Astrocyte (in vitro differentiated cells and primary cell): ENCODE measurements at places on chromosomes 2 and 18.

GRCh38 chr18:62437235-62438017, 85.4 kb upstream of the ZCCHC2 start:
- DNase-seq, result peak; percentile 39

DNA sequence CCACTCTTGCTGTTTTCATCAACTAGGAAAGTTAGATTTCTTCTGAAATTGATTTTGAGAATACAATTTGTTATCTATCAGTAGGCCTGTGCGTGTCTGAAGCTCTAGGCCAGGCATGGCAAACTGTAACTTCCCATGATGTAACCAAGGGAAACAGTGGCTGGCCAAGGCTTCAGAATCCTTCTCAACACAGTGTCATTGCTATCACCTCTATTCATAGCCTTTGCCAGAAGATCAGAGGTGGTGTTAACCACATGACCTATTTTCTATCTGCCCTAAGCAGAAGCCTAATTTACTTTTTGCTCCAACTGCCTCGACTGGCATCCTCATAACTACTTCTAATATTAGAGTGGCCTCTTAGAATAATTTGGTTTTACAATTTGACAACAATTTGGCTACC, 2.5 kb downstream of the ITGB6 start:
- no peak for DNase-seq

GRCh38 chr18:41326311-41326710, 628.7 kb upstream of the PIK3C3 start:
- DNase-seq, result peak; percentile 96

DNA sequence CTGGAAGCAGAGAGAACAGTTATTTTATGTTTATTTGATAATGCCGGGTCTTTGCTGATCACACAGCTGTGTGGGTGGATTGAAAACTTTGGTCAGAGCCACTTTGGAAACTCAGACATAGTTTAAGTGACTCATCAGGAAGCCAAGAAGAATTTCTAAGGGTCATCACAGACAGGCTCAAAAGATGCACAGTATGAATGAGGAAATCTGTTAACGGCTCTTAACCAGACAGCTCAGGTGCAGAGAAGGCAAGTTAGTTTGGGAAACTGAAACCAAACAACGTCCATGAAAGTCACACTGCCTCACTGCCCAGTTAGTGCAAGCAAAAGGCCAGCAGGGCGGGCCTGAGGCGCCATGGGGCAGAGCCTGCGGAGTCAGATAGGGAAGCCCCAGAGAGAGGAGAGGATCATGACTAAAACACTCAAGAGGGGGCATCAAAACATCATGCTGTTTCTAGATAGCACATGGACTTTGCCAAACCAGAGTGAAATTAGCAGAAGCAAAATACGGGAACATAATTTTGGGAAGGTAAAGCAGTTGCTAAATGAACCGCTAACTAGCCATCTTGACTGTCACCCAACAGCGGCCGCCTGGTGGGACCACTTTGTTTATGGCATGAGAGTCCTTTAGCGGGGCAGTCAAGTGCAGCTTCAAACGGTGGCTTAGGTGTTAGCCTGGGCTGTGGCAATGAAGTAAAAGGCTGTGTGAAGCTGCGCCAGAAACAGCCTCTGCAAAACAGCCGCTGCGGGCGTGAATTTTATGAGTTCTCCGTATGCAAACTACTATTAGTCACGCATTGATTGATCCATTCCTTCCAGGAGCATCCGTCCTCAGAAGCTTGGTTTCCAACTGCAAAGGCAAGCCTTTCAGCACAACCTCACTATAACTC, 101.2 kb downstream of the KCTD18 start:
- peak; percentile 95 for DNase-seq

GRCh38 chr2:222548992-222549391, 106.9 kb downstream of the FARSB start:
- peak; percentile 11 for DNase-seq

DNA sequence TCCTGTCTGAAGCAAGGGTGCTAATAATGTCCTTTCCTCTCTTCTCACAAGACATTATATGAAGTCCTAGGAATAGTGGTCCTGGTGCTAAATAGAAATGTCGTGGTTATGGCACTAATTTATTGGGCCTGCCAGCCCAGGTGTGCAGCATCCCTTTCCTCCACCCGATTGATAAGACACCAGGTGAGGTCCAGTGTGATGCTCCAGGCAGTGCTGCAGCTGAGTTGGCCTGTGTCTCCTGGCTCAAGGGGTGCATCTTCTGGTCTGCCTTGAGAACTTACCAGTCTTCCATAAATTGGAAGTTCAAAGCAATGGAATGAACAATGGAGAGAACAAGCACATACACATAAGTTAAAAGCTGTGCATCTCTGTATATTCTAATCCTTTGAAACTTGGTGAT, 26.9 kb downstream of the CRIM1 start:
- DNase-seq, result no peak

GRCh38 chr18:8984131-8984721, 118.3 kb upstream of the NDUFV2 start:
- no peak for DNase-seq

GRCh38 chr2:54750040-54750439, 26.6 kb downstream of the EML6 start:
- peak; percentile 17 for DNase-seq

- DNase-seq, result no peak
Observed at GRCh38 chr2:208369091-208369490, 37.5 kb upstream of the PTH2R start.

- no peak for DNase-seq
Observed at GRCh38 chr2:133247631-133248030, 320.6 kb downstream of the NCKAP5 start.

GRCh38 chr2:75800456-75800855, 89.7 kb upstream of the GCFC2 start:
- no peak for DNase-seq

GRCh38 chr2:137183206-137183898, 418.0 kb downstream of the THSD7B start:
- DNase-seq, result no peak

- no peak for DNase-seq
Observed at GRCh38 chr2:239640676-239641578, 240.1 kb upstream of the HDAC4 start.

DNA sequence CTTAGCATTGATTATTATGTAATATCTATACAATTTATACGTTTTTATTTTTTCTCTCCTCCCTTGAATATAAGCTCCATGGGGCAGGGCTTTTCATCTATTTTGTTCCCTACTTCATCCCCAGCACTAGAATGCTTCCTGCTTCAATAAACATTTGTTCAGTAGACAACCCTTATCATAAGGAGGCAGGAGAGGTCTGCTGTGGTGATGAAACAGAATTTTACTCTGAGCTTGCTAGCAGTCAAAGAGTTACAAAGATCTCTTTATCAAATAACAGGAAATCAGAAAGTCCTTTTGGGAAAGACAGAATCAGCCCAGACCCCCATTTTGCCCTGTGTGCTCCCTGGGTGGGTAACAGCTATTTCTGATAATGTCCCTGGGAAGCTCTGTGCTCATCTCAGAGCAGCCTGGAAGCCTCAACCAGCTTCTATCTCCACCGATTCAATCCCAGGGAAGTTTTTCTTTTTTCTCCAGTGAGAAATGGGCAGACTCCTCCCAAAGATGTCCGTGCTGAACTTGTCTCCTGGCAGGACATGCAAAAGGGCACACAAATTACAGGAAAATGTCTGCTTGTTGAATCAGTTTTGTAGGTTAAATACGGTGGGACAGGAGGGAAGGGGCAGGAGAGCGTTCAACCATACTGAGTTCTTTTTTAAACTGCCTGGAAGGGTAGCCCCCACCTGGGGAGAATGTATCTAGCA, 84.7 kb upstream of the PKDCC start:
- DNase-seq, result no peak

GRCh38 chr18:35379421-35379820, 2.3 kb upstream of the ZNF396 start:
- DNase-seq, result no peak

DNA sequence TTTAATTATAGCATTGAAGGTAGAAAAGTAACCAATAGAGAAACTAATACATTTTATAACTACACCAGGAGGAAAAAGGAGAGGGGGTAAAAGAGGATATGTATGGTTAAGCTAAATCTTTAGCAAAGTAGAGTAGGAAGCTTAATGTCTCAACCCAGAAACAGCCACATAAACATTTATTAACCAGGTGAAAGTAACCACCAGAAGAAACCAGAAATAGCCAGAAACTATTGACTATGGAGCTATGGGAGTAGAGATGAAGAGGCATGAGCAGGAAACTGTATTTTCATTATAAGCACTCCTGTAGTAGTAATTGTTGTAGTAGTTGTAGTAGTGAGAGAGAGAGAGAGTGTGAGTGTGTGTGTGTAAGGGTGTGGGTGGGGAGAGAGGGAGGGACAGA, 617.5 kb upstream of the CHAC2 start:
- no peak for DNase-seq

- no peak for DNase-seq
Observed at GRCh38 chr18:26135548-26135947, 1.9 kb downstream of the PSMA8 start.

DNA sequence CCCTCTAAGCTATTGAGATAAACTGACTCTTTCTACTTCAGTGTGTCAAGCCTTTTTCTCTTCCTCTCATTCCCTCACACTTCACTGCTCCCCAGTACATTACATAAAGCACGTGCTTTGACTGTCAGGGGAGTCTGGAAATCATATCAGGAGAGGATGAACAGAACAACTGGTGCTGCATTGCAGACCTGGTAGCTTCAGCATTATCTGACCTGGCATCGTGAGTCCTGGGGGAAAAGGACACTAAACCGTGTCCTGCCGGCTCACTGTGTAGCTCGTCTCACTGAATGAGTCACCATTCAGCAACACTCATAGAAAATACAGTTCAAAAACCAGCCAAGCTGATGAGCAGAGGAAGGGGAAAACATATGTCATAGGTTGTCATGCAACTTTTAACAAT, 108.5 kb upstream of the UNC80 start:
- DNase-seq, result peak; percentile 42

DNA sequence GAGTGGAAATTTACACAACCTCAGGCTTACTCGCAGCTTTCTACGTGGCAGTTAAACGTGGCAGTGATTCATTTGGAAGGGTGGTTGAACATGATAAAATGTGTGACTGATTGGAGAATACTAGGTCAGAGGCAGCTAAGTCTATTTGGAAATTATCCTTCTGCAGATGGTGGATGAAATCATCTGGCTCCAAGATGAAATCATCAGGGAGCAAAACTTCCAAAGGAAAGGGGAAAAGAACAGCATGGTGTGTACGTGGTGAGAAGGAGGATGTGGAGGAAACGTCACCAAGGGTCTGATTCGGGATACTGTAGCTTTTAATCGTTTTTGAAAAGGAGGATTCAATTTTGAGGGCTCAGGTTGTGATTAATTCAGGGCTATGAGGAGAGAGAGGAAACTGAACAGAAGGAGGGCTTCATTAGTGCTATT, 47.9 kb downstream of the COL3A1 start:
- DNase-seq, result peak; percentile 89

- no peak for DNase-seq
Observed at GRCh38 chr2:113136828-113137775, 9.7 kb downstream of the IL1RN start.

DNA sequence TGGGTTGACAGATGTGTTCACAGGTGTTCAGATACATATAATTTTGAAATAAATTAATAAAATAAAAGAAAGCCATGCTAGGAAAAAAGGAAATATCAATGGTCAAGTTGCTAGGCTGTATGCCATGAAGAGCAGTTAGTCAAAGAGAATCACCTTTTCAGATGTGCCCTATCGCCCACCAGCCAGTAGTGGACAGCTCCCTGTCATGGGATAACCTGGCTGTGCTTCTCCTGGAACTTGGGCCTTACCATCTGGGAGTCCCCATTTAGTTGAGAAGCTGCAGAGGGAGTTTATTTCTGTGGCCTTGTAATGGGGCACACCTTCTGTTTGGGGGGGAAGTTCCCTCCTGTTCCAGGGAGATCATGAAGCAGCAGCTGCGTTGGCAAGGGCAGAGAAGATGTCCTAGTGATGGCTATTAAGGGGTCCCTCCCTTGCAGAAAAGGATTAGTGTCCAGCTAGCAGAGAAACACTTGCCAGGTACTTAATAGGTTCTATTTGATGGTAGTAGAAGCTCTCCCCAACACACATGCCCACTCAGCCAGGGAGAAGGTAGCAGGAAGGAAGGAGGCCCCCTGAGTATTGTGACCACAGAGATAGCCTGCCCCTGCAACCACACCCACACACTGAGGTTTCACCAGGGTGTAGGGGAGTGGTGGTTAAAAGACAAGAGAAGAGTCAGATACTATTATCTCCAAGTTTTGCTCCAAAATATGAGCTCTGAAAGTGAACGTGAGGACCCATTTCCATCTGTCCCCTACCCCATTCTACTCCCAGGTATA, 117.7 kb downstream of the B3GNT2 start:
- DNase-seq, result no peak

DNA sequence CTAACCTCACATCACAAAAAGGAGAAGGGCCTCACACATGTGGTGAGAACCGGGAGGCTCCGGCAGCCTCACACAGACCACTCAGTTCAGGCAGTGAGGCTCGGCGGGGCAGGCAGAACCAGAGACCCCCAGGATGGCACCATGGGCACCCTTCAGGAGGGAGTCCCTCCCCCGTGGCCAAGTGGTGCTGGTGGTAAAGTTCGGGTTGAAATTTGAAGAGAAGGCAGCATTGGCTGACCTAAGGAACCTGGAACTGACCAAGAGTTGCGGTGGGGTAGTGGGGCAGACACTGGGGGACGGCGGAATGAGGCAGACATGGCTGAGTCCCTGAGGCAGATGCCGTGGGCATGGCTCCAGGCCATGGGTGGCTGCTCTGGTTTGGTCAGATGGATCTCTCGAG, 239.3 kb upstream of the MYT1L start:
- DNase-seq, result no peak

DNA sequence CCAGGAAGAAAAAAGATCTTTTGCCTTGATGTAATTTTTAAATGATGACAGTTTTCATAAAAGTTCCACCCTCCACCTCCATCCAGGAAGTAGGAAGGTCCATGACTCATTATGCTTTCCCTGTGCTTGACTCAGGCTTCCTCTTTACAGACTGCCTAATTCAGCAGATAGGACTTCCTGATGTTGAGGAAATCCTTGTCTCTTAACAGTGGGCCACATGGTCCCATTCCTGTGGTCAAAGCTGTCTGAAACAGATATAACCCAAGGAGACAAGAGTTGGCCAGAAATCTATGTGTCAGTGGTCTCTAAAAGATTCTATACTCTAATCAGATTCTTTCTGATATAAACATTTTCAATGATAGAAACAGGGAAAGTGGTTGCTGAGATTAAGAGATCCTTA, 119.1 kb downstream of the BAZ2B start:
- DNase-seq, result peak; percentile 93

- no peak for DNase-seq
Observed at GRCh38 chr2:111042772-111043771, 77.6 kb upstream of the BCL2L11 start.

DNA sequence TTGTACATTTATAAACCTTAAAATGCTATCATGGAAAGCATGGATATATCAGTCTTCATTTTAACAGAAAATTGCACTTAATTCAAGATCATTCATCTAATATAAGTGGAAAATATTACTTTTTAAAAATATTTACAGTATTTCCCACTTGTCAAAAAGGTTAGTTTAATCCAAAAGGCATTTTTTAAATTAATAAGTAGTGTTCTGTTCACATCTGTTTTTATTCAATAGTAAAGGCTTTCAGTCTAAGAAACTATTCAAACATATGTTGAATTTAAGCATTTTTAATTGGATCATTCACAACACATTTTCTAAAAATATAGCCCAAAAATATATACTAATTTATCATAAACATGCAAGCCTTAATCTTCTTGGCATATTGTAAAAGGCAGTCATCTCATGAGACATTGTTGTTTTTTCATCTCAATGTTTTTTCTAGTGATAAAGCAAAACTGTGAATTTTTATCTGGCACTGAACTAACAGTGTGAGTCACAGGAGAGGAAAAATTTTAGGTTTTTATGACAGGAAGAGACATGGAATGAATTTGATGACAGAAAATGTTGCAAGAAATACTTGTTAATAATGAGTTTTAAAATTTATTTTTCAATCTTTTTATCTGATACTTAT, 1642.5 kb upstream of the TMEFF2 start:
- DNase-seq, result peak; percentile 38
